ENCODE measurements at places on chromosomes 6 and 20.

DNA sequence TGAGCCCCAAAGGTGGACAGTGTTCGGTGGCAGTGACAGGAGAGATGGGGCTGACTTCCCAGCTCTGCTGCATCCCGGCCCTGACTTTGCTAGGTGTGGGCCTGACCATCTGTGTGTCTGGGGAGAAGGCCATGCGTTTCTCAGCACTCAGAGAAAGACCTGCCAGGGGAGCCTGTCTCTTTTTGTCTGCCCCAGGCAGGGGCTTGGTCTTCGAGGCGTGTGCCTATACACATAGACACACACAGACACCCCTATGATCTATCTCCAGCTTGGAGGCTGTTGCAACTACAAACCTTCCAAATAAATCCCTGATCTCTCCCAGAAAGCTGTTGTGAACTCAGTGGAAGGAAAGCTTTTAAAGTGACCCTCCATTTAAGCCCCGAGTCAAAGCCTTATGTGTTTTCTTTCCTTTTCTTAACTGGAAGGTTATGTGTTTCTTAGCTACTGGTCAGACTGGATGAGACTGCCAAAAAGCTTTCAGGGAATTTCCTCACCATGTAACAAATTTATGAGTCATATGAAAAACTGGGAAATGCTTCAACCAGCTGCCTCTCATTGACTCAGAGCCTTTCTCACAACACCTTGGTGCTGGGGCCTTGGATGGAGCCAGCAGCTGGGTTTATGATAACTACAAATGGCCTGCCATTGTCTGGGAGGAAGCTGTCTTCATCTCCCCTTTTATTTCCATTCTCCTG, 102.6 kb downstream of the CDC5L start:
- DNase-seq, result no peak

DNA sequence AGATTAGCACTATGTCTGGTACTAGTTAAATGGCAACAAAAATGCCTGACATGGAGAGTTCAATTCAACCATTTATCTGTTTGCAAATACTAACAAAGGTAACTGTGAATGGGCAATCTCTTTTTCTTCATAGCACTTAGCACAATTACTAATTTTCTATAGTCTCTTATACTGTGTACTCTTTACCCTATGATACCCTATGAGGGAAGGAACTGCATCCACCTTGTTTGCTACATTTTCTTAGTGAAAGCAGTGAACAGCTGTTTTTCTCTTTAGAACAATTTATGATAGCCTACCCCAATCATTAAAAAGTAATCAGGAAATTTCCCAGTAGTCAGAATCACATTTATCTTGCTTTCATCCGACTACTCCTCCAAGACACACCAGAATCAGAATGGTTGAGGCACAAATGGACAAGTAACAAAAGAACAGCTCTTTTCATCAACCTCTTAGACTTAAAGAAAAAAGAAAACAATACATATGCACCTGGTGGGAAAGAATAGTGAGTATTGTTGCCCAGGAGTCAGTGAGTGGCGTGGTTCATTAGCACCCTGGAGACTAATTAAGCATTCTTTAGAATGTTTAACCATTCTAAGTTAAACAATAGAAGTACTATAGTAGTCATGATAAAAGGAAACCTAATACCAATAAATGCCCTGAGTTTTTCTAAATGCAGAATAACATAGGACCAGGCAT, 16.7 kb downstream of the ZNF292 start:
- DNase-seq, result no peak

DNA sequence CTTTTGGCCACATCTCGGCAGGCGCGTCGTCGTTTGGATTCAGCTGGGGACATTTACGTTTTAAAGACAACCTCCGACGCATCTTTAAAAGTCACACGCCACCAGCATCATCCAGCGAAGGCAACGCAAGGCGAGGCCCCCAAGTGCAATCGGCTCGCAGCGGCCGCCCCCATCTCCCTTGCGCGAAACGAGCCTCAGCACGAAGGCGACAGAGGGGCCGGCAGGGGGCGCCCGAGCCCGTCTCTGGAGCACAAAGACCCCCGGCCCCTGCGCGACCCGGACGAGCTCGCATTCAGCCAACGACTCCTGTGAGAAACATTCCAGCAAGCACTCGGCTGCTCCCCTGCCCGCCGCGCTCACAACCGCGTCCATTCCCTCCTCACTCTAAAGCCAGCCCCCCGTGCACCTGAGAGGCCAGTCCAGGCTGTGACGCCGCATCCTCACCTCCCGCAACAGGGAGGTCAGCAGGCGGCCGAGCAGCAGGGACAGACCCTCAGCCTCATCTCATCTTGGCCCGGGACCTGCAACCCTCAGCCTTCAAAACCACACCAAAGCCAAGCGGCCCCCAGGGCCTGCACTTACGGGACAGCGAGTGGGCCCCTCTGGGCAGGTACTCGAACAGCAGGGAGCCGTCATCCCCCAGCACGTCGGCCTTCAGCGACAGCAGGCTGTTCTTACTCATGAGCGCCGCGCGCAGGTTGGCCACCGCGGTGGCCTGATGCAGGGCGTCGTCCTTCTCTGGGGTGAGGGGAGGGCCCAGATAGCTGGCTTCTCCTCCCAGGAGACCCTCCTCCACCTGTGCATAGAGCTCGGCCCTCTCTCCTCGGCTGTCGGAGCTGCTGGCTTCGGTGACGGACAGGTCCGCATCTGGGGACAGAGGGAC, 35.8 kb downstream of the SLC2A4RG start:
- peak; percentile 74 for DNase-seq

DNA sequence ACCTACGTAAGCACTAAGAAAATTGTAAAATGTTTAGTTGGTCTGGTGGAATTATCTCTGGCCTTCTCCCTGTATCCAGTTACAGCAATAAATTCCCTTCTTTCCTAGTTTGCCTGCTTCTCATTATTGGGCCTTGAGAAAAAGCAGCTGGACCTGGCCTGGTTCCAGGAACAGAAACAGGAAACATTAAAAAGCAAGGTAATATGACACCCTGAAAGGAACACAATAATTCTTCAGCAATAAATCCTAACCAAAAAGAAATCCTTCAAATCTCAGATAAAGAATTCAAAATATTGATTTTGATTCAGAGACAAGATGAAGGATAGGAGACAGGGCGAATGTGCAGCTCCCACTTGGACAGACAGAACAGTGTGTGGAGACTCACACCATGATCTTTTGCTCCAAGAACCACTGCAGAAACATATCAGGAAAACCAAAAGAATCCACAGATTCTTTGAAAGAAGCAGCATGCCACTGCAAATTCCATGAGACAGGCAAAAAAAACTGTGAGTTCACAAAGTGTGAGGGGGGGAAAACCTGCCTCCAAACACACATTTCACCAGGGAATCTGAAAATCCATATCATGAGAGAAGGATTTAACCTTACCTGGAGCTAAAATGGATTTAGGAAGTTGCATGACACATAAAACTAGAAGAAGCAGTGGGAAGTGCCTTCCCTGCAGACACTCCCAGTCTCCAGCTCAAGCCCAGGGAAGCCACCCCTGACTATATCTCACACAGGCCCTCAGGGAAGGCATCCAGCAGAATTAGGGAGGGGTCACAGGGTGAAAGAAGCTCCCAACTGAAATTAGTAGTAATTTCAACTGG, 28.9 kb downstream of the TREM1 start:
- peak; percentile 29 for DNase-seq

DNA sequence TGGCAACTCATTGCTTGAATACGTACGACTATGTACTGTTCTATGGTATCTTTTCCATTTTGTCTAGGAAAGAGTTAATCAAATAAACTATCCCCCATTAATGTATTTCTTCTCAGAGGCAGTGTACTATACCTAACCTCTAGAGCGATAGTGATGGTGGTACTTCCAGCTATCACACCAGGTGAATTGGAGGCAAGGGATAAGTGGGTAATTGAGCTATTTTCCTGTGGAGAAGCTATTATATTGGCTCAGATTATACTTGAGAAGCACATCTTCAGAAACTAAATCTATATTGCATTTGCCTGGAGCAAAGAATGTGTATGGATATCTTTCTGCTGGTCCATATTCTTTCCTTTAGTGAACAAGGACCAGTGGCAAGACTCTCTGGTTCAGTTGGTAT, 430.7 kb upstream of the KHDRBS2 start:
- DNase-seq, result no peak

GRCh38 chr6:156870924-156871539, 93.9 kb downstream of the ARID1B start:
- DNase-seq, result no peak

DNA sequence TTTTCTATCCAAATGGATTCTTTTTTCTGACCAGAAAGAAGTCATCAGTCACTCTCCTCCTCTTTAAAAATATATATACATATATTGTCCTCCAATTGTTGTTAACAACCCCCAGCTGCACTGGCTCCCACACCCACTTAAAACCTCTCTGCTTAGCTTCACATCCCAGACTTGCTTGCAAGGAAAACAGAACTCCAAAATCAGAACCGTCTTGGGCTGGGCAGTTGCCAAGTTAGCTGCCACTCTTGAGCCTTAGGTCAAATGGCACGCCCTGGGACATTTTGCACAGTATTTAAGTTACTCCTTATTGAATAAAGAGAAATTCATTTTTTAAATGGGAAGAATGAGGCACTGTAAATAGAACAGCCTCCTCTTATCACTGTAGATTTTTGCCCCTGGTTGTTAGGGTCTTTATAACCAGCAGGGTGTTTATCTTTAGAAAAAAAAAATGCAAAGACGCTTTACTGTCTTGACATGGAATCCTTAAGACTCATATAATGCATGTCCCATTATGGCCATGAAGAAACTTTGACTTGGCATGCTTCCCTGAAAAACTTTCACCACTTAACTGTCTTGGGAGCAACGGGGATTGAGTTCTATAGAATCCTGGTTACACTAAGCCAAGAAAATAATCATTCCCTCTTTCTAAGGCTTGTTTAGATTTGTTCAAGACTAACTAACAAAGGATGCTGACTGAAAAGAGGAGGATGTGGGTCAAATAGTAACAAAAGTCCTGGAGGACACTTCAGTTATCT, 204.5 kb downstream of the ISM1 start:
- DNase-seq, result no peak

GRCh38 chr6:31764198-31764597, 1.7 kb downstream of the SAPCD1 start:
- DNase-seq, result no peak

DNA sequence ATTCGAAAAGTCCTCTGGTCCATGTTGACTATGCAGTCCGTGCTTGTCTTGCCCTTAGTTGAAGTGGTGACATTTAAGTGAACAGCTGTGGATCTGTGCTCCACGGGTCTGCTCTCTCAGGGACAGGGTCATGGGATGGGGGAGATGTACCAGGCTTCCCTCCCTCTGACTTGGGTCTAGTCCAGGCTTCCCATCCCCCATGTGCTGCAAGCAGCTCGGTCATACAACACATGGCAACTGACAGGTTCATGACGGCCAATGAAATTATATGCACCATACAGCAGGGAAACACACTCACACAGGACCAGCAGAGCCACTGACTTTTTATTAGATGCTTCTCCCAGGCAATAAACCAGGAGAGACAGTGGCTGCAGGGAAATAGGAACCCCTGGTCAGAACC, 201.4 kb downstream of the PTPRT start:
- DNase-seq, result no peak

DNA sequence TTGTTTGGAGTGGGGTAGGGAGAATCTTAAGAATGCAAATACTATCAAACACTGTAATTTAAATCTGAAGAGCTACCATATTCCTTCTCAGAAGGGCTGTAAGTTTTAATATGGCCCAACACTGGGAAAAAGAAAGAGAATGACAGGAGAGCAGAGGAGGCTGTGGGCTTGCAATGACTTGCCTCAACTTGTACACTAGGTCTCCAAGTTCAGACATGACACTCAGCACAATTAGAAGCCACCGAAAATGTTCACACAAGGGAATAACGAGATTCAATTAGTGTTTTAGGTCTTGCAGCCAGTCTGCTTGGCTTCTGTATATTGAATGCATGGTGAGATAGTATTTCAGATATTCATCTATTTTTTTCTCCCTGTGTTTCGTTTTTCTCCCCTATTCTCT, 89.4 kb downstream of the HS3ST5 start:
- DNase-seq, result no peak

- DNase-seq, result no peak
These were observed 37.6 kb downstream of the STK35 start for GRCh38 chr20:2139250-2139649.

GRCh38 chr20:57364451-57364850, 13.4 kb downstream of the RAE1 start:
- no peak for DNase-seq

GRCh38 chr20:19692100-19692499, 66.0 kb upstream of the RIN2 start:
- no peak for DNase-seq

GRCh38 chr6:71537717-71538116, 249.1 kb downstream of the OGFRL1 start:
- no peak for DNase-seq

DNA sequence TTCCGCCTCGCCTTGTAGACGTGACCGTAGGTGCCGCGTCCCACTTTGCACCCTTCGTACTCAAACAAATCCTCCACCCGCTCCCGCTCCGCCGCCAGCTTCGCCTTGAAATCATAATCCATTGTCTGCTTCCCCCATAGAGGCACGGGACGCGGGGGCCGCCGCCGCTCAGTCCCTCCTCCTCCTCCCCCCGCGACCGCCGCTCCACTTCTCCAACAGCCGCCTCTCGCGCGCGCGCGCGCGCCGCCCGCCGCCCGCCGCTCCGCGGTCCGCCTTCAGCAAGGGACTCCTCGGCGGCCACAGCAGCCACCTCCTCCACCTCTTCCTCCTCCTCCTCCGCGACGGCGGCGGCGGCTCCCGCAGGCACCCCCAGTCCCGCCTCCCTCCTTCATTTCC, 256 bp downstream of the CDK19 start:
- DNase-seq, result no peak

DNA sequence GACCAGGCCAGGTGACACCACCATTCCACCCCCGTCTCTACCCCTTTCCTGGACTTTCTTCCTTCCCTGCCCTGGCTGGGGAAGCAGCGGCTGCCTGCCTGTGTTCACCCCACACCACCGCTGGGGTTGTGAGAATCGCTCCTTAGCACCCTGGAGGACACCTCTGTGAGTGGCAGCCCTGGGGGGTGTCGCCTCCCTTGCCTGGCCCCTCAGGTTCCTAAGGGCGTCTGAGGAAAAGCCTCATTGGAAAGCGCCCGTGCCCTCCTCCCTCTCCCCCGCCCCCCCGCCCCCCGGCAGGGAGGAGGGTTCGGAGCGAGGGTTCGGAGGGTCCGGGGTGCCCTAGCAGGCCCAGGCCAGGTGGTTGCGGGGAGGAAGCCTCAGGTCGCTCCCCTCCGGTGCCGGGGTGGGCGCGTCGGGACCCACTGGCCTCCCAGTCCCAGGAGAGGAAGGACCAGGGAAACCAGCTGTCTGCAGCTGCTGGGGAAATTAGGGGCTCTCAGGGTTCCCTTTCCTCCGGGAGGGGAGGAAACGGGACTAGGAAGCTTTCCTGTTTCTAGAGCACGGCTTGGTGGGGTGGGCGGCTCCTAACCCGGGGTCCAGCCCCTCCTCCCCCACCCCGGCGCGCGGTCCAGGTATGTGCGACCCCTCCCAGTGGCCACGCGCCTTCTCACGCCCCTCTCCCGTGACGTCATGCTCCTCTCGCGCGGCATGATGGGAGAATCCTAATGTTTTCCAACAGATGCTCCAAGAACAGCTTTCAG, at the start of gene PHACTR3:
Gene PHACTR3 (plus strand): TSS at position 760 of the 761 bp plus-strand sequence. CDS start 475 bp downstream, outside the sequence.
- no peak for DNase-seq

- no peak for DNase-seq
These were observed 245.8 kb downstream of the SYNE1 start for GRCh38 chr6:152391179-152391880.

- no peak for DNase-seq
These were observed 47.4 kb downstream of the MYB start for GRCh38 chr6:135228486-135228885.

Data from HEK293T (cell line).